Stimulated activated CD8-positive, alpha-beta memory T cell treated with anti-CD3 and anti-CD28 coated beads, Interleukin-4, amount 100 ng/mL, for 24 hours (primary cell): ENCODE measurements at places on chromosomes 2 and 18.

DNA sequence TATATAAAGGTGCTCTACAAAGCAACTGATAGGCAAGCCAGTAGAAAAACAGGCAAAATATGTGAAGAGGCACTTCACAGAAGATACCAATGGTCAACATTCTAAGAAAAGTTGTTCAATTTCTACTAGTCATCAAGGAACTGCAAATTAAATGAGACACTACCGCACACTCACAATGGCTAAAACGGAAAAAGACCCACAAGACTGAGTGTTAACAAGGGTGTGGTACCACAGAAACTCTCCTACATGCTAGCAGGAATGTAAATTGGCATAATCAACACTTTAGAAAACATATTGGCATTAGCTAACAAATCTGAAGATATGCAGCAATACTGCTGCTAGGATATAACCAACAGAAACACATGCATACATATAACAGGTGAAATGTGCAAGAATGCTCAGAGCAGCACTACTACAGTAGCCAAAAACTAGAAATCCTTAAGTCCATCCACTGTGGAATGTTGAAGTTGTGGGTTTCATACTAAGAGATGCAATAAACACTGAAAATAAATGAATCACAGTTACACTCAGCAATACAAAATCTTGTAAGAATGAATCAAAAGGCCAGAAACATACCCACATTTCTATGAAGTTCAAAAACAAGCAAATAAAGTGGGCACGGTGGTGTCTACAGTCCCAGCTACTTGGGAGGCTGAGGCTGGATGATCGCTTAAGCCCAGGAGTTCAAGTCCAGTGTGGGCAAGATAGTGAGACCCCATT is 9.2 kb downstream of the RNU4ATAC start:
- DNase-seq: no peak

- no peak for DNase-seq
Observed at GRCh38 chr2:122138561-122138960, 383.1 kb downstream of the TSN start.

DNA sequence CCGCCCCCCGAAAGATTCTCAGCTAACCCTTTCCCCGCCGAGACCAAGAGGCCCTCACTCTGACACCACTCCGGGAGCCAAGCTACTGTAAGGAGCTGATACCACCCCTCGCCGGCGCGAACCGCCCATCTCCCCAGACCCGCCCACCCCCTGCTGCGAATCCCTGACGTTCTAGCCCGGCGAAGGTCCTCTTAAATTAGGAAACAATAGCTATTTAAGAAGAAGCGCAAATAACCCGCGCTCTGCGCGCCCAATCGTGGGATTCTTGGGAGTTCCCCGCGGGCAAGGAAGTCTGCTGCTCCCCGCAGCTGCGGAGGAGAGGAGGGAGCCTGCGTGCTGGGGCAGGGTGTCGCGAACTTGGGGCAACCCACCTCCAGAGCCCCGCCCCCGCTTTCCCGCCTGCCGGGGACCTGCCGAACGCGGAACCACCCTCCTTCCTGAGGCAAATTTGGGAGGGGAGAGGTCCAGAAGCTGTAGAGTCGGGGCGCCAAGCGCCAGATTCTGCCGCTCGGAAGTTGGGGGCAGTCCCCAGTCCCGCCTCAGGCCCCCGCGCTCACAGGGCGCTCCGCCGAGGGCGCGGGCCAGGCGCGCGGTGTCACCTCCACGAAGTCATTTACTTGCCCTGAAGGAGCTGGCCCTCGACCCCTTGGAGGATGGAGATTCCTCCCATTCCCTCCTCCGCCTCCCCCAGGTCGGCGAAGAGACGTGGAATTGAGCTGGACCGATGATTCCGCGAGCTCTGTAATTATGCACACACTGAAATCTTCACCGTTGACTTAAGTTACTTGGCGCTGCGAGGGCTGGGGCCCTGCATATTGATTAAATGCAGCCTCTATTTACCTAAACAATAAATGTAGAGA is 8.4 kb upstream of the SP9 start:
- no peak for DNase-seq

DNA sequence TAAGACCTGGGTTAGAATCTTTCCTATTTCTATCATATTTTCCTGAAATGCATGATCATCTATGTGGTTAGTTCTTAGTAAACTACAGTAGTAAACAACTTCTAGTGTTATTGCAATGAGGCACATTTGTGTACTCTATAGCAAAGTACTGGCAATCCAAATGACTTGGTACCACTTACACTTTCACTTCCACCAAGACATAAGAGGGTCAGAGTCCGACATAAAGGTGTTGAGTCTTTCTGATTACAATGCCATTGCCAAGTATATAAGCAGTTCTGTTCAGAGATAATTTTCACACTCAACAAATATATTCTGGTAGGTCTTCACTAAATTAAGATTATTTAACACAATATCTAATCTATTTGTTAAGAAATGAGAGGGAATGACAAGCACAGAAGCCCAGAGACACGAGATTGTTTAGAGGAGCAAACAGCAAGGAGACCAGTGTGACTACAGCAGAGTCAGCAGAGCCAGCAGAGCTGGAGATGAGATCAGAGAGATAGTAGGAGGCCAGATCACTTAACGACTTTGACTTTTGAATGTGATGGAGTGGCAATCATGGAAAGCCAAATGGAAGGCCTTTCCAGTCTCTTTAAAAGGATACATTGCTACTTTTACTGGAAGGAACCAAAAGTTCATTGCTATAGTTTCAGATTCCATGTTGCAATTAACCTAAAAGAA is 27.5 kb downstream of the SOS1 start:
- DNase-seq: no peak

- no peak for DNase-seq
Observed at GRCh38 chr2:234992196-234992595, 40.4 kb downstream of the SH3BP4 start.

- DNase-seq: no peak
Observed at GRCh38 chr18:57621246-57621604, 411 bp downstream of the NARS1 start.

GRCh38 chr2:151374436-151374835 is 17.0 kb downstream of the TNFAIP6 start:
- no peak for DNase-seq

- no peak for DNase-seq
Observed at GRCh38 chr2:147568109-147568508, 276.7 kb upstream of the ACVR2A start.

GRCh38 chr2:101302016-101302415 is 6.5 kb downstream of the RNF149 start:
- DNase-seq: no peak

- no peak for DNase-seq
Observed at GRCh38 chr2:86673986-86674670, 46.0 kb upstream of the RMND5A start.

- peak; percentile 20 for DNase-seq
Observed at GRCh38 chr2:174486563-174487107, at the start of gene GPR155. Gene GPR155 (minus strand): TSS chr2:174487029. CDS start chr2:174481956, 5,073 bp downstream.

DNA sequence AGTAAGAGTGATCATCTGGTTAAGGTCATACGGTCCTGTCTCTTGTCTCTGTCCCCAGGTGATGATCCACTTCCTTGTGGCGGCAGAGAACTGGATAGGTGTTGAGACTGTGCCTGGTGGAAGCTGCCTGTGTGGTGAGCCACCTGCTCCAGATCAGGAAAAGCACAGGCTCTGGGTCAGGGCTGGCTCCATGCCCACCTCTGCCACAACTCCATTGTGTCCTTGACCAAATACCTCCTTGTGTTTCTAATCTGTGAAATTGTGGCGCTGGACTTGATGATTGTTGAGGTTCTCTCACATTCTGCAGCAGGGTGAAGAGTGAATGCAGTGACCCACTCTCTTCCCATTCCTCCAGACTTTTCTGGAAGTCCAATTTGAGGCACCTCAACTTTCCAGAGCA is 45.7 kb upstream of the EN1 start:
- DNase-seq: no peak

DNA sequence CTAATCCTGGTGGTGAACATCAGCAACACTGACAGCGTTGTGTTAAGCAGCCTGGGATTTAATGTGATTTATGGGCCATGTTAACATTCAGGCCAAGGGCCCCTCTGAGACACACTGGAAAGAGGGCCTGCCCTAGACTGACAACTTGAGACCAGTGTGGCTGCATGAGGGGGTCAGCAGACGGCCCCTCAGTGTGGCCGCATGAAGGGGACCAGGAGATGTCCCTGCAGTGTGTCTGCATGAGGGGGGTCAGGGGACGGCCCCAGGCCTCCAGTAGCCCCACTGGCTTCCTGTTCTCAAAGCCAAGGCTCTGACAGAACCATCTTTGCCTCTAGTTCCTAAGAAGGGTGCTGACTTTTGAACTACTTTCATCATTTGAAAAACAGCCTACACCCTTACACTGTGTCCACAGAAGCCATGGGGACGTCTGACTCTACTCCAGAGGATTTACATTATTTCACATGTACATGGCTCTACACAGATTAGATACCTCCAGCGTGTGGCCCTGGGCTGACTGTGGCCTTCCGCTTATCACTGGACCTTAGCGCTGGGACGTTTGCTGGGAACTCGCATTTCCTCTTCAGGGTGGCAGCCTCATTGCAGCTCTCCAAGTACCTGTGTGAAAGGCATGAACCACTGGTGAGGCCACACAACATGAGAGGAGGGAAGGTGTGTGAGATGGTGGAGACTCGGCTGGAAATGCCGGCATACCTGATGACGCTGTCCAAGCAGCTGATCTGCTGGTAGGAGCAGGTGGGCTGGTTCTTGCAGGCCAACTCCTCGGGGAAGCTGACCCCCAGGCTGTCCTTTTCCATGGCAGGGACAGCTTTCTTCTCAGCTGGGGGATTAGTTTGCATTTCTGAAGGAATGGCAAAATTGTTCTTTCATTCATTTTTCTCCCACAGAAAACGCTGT is 18.2 kb upstream of the HES6 start:
- DNase-seq: no peak

DNA sequence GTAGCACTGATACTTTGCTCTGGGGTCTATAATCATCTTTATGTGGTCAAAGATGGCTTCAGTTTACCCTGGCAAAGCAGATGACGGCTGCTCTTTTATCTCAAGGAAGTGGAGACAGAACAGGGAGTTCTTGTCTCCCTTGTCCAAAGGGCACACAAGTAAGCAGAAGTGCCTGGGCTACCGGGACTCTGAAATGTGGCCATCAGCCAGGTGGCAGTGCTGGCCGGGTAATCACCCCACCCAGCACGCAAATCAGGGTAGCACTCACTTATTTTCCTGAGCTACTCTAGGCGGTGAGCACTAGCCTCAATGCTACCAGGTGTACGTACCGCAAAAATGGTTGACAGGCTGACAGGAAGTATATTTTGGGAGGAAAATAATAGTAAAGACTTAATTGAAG is 119.7 kb upstream of the ETAA1 start:
- no peak for DNase-seq

DNA sequence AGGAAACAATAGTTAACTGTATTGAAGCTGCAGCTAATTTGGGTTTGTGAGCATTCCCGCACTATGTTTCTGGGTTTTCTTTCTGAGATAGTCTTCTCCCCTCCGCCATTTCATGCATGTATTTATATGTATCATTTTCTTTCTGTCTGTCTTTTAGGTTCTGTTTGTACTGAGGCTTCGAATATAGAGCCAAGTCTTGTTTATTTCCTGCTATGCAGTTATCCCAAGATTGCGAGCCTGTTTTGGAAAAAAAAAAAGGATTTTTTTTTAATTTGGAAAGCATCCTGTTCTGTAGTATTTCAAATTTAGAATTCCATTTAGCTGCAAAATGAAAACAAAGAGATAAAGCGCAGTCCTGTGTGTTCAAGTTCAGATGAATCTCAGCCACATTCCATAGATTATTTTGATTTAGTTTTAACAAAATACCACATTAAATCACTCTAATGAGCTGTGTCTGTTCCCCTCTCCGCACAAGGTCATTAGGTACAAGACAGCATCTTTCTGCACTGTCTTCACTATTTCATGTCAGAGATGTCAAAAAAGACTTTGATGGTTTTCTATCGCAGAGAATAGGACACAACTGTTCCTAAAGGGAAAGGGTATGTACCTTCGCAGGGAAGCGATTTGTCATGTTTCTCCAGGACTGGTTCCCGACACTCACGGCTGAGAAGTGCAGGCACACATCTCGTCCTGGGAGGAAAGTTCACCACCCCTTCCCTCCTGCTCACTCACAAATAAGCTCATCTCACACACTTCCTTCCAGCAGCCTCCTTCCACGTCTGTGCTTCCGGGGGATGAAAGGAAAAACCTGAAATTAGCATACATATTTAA is 443.4 kb downstream of the ZNF516 start:
- no peak for DNase-seq

GRCh38 chr2:205868773-205869333 is 186.6 kb downstream of the NRP2 start:
- no peak for DNase-seq

- no peak for DNase-seq
Observed at GRCh38 chr2:154408786-154409185, 289.7 kb upstream of the KCNJ3 start.

GRCh38 chr2:213104092-213104902 is 47.1 kb downstream of the IKZF2 start:
- no peak for DNase-seq

DNA sequence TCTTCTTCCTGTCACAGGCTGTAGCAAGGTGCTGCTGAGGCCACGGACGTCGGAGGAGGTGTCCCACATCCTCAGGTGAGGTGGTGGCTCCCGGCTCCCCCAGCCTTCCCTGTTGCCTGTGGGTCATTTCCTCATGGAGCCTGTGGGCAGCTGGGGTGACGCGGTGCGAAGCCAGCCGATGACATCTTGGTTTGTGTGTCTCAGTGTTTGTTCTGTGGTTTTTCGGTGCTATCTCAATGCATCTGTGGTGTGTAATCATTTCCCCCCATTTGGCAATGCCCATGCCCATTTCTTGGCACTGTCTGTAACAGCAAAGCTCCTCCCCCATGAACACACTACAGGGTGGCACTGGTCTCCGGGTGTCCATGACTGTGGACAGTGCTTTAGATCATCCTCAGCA is 6.6 kb downstream of the D2HGDH start:
- DNase-seq: no peak

DNA sequence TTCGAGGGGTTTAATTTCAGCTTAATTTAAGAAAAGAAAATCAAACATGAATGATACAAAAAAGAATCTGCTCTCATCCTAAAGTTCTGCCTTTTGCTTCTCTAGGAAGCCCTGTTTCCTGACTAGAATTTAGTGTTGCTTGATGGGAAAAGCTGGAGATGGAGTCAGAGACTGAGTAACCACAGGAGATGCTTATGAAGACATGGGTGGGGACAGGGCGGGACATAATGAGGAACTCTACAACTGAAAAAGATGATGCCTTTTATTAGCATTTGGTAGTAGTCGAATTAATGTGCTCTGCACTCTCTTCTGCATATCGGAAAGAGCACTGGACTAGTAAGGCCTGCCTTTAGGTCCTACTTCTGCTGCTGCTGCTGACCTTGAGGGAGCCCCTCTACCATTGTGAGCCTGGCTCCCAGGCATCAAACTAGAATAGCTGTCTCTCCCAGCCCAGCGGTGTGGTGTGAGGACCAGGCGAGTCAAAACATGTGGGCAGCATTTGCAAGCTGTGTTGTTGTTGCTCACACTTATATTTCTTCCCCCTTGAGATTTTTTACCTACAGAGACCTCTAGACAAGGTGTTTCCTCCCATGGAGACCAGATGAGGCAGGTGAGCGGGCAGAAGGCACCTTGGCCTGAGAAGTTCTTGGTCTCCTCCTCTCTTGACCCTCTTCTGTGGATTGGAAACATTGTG is 61.5 kb downstream of the INPP4A start:
- DNase-seq: no peak
